ENCODE measurements at places on chromosomes 4 and X.

GRCh38 chrX:132023896-132024386 is 839 bp downstream of the STK26 start:
- peak; percentile 36 for DNase-seq

GRCh38 chr4:99893839-99894160 is 427 bp downstream of the LAMTOR3 start:
- no peak for DNase-seq

GRCh38 chr4:26719954-26720552 is 136.2 kb downstream of the TBC1D19 start:
- DNase-seq: peak; percentile 32

DNA sequence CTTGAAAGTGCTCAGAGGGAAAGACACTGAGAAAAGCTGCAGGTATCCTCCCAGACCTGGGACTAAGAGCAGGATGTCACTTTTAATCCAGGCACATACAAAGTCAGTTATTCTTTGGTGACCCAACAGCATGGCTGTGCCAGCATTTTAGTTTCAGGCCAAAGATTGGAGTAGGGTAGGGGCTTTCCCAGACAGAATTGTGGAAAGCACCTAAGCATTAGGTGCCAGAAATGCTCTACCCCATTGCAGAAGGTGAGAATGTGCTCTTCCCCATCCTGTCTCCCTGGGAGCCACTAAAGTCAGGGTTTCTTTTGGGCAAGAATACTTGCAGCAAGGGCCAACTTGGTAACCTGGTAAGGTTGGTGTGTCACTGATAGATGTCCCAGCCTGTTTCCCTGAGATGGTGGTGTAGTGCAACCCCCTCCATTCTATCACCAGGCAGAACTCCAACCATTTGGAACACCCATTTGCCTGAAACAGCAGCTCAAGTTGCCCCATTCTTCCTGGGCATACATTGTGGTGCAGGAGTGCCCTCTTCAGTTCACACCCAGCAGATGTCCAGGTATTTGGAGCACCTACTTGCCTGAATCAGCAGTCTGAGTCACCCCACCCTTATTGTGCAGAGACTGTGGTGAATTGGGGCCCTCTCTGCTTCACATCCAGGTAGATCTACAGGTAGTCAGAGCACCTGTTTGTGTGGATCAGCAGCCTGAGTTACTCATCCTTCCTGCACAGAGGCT is 183.5 kb downstream of the ZC4H2 start:
- no peak for DNase-seq

DNA sequence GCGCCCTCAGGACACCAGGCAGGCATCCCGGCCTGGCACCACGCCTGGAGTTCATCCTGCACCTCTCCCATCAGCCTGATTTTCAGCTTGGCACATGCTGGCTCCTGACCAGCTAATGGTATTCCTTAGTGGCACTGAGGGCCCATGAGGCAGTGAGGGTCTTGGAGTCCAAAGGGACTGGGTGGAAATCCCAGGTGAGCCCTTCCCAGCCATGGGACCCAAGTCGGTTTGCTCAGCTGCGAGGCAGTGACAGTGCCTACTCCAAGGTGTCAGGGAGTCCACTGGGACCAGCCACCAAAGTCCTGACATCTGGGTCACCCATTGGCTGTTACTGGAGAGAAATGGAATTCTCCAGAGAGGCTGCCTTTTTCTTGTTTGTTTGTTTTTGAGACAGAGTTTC is 4.9 kb downstream of the SSR4 start:
- DNase-seq: no peak

DNA sequence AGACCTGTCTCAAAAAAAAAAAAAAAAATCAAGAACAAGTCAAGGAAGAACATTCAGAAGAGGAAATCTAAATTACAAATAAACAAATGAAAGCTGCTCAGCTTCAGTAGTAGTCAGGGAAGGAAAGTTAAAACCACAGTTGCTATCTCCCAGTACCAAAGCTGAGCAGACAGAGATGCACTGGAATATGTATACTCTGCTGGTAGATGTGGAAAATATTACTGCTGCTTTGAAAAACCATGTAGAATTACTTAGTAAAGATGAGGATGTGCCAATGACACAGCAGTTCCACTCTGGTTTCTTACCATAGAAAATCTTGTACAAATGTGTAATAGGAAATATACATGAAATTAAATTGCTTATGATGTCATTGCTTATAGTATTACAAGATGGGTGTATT is 25.1 kb upstream of the PRKX start:
- no peak for DNase-seq

GRCh38 chr4:95758001-95758400 is 81.9 kb upstream of the PDHA2 start:
- no peak for DNase-seq

GRCh38 chr4:11843927-11844326 is 415.2 kb upstream of the HS3ST1 start:
- no peak for DNase-seq

DNA sequence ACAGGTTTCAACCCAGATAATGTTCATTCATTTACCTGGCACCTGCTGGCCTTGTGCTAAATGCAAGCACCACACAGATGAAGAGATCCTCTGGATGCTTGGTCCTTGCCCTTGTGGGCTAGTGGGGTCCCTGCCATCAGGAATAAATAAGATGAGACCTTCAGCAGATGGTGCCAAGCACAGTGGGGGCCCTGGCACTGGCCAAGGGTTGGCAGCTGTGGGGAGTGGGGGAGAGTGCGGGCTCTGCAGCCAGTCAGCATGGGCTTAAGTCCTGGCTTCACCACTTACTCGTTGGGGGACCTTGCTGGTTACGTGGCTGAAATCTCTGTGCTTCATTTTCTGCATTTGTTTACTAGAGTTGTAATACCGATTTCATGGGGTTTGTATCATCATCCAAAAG is 6.9 kb downstream of the LAP3 start:
- DNase-seq: no peak

DNA sequence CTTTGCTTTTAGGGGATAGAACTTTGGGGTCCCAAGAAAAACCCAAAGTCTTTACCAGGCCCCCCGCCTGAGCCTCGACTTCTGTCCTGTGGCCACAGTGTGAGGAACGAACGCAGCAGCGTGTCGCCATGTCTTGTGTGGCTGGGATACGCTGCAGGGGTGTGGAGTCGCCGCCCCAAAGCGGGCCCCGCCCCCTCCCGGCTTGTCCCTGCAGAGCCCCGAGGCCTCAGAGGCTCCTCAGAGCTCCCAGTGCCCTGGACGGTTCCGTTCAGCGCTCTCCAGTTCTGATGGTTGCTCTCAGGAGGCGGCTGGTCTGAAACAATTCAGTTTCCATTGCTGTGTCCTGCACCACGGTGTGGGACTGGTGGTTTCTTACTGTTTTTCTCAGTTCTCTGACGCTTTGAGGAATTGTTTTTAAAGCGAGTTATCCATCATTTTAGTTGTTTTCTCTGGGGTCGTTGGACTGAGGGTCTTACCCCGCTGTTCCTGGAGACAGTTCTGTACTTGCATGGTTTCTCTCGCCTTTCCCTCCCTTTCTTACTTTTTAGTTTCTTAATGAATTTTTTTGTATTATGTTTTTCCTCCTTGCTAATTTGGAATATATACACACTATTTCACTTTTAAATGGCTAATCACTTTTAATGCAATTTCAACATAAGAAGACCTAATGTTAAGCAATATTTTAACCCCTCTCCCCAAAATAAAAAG is 1.6 kb upstream of the IDUA start:
- no peak for DNase-seq

- DNase-seq: peak; percentile 99
Observed at GRCh38 chr4:145735347-145735675, 55.4 kb downstream of the C4orf51 start.

DNA sequence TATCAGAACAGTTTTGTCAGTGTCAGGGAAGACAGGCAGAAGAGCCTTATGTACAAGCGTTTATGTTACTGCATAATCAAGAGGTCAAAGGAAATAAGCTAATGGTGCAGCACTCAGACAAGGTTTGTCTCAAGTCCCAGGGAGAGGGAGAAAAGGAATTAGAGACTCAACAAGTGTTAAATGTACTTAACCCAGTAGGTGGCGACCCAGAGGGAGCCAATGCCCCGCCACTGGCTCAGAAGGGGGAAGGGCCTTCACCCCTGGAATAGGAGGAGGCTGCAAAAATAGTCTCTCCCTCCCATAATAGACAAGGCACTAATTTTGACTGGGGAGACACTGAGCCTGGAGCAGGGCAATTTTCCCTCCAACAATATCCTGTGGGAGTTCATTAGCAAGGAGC is 14.1 kb upstream of the PAPSS1 start:
- no peak for DNase-seq

- DNase-seq: no peak
Observed at GRCh38 chr4:118736900-118737299, 51.7 kb downstream of the METTL14 start.

GRCh38 chrX:150692296-150692695 is 900 bp upstream of the MTMR1 start:
- no peak for DNase-seq

- no peak for DNase-seq
Observed at GRCh38 chrX:113558576-113558975, 717.9 kb upstream of the AMOT start.

GRCh38 chr4:98765771-98766170 is 107.4 kb upstream of the TSPAN5 start:
- DNase-seq: no peak

All from RCC 7860 (cell line).